ENCODE measurements at places on chromosomes 16 and 17. TPM values are rescaled to one million over a fixed set of nuclear protein-coding genes. Genes with fewer than 3 reads are reported as not detected.

GRCh38 chr16:35565626-35566025 is 2106.2 kb downstream of the TP53TG3F start:
- no peaks in the 10 kb centered on the region for H3K36me3 ChIP-seq
- no peaks in the 10 kb centered on the region for H3K27me3 ChIP-seq
- no peaks in the 10 kb centered on the region for H3K4me1 ChIP-seq
- H3K4me3 ChIP-seq: no peak overlapping the region

DNA sequence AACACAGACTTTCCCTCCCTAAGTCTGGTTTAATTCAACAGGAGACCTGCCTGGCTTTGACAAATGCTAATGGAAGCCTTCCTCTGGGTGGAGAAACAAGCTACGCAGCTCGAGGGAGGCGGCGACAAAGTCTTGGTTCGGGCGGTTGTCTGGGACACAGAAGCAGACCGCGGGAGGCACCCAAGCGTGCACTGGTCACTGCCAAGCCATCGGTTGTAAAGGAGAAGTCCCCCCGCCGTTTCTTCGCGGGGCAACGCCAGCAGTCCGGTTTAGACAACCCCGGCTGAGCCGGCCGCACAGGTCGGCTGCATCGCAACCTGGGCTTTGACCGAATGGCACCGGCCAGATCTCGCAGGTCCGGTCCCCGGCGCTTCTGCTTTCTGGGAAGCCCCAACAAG is 586 bp downstream of the GLYR1 start:
- peaks cover 41% of the 10 kb centered on the region for H3K4me1 ChIP-seq
- peak overlapping the region; percentile 94 for H3K4me3 ChIP-seq
- peaks cover 27% of the 10 kb centered on the region for H3K36me3 ChIP-seq
- H3K27ac ChIP-seq: 0 out of 2 replicates have a peak overlapping the region, but pooled peaks have one; percentile 7
- H3K27me3 ChIP-seq: no peaks in the 10 kb centered on the region

GRCh38 chr16:72532906-72533410 is 361.0 kb upstream of the PMFBP1 start:
- DNase-seq: no peak
- H3K27me3 ChIP-seq: no peaks in the 10 kb centered on the region
- H3K27ac ChIP-seq: no peak overlapping the region

DNA sequence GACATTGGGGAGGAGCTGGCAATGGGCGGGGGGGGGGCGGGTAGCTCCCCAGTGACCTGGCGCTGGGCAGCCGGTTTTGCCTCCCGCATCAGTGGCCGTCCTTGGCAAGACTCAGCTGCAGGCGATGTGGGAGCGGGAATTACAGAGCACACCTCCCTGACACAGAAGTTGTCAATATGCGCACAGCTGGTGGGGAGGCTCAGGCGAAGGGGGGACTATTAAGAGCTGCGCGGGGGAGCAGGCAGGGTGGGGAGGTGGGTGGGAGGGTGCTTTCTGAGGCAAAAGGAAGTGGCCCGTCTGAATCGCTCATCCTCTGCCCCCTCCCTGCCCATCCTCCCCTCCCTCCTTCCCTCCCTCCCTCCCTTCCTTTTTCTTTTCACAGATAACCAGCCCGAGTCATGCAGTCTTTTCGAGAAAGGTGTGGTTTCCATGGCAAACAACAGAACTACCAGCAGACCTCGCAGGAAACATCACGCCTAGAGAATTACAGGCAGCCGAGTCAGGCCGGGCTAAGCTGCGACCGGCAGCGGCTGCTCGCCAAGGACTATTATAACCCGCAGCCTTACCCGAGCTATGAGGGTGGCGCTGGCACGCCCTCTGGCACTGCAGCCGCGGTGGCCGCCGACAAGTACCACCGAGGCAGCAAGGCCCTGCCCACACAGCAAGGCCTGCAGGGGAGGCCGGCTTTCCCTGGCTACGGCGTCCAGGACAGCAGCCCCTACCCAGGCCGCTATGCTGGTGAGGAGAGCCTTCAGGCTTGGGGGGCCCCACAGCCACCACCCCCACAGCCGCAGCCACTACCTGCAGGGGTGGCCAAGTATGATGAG is 44.0 kb downstream of the SREBF1 start:
- H3K27me3 ChIP-seq: no peaks in the 10 kb centered on the region
- no peaks in the 10 kb centered on the region for H3K4me1 ChIP-seq
- no peak overlapping the region for H3K27ac ChIP-seq
- 0 out of 2 replicates have a peak, but pooled peaks cover 4% of the 10 kb centered on the region for H3K36me3 ChIP-seq
- no peak overlapping the region for H3K4me3 ChIP-seq
- DNase-seq: no peak

DNA sequence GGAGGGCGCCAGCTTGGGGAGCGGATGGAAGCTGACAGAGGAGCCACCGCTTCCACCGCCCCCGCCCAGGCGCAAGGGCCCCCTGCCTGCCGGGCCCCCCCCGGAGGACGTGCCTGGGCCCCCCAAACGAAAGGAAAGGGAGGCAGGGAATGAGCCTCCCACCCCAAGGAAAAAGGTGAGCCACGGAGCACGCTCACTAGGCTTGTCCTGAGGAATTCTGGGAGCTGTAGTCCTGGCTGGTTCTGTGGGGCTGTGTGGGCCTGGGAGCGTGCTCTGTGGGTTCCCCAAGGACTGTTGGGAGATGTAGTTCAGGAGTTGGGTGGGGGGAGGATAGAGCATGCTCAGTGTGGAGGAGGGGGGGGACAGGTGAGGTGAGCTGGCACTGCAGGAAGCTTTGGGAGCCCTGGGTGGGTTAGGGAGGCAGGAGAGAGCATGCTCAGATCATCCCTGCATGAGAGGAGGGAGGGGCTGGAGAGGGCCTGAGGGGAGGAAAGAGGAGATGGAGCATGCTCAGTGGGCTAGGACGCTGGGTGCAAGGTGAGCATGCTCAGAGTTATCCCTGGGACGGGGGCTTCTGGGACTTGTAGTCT is 4.5 kb downstream of the FBXL19 start:
- H3K27ac ChIP-seq: no peak overlapping the region
- H3K4me3 ChIP-seq: no peak overlapping the region
- no peaks in the 10 kb centered on the region for H3K27me3 ChIP-seq
- no peaks in the 10 kb centered on the region for H3K4me1 ChIP-seq

DNA sequence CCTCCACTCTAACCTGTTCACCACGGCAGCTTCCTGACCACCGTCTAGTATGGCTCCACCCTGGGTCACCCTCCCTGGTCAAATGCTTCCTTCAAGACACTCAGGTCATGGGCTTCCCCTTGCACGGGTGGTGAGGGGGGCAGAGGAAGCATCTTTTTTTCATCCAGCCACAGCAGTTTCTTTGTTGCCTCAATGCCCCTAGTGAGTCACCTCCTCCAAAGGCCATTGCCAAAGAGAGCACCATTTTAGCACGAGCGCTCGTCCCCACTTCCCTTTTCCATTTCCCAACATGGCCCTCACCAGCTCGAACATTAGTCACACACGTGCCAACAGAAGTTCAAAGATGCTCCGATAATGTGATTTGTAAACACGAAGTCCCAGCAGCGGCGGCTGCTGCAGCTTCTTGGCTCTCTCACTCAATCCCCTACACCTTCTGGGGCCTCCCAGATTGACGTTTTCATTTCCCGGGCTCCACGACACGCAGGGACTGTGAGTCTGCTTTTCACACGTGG is 134.6 kb downstream of the GAS7 start:
- no peak overlapping the region for H3K4me3 ChIP-seq
- peaks cover 62% of the 10 kb centered on the region for H3K27me3 ChIP-seq
- H3K27ac ChIP-seq: no peak overlapping the region
- H3K4me1 ChIP-seq: no peaks in the 10 kb centered on the region

DNA sequence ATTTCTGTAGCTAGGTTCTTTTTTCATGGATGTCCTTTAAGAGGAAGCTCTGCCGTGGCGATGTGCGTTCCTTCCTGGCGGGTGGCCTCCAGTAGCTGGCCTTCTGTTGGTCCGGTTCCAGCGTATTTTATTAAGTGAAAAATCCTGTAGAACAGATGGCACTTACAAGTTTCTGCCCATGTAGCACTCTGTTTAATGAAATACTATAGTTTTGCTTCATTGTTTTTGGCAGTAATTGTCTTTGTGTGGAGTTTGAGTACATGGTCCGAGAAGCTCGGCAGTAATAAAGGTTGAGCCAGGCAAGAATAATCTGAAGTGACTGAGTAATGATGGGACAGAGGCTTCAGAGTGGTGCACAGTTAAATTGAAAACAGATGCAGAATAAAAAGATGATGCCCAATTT is 20.4 kb downstream of the USP10 start:
- no peak for DNase-seq
- H3K4me1 ChIP-seq: peaks cover 26% of the 10 kb centered on the region
- H3K36me3 ChIP-seq: peaks cover 15% of the 10 kb centered on the region
- no peak overlapping the region for H3K4me3 ChIP-seq
- no peak overlapping the region for H3K27ac ChIP-seq

DNA sequence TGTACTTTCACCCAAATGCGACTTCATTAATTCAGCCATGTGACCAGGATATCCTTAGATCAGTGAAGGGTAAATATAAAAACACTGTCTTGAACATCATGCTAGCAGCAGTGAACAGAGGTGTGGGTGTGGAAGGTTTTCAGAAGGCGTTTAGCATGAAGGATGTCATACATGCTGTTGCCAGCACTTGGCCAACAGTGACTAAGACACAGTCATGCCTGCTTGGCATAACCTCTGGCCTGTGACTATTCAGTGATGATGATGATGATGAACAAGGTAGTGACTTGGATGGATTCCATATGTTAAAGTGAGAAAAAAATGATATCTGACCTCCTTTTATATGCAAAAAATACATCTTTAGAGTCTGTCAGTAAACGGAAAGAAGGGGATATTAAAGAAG is 97.9 kb downstream of the MAP2K4 start:
- DNase-seq: no peak
- no peaks in the 10 kb centered on the region for H3K27me3 ChIP-seq
- no peaks in the 10 kb centered on the region for H3K36me3 ChIP-seq
- no peak overlapping the region for H3K27ac ChIP-seq
- no peak overlapping the region for H3K4me3 ChIP-seq

- DNase-seq: no peak
- no peaks in the 10 kb centered on the region for H3K27me3 ChIP-seq
- 0 out of 2 replicates have a peak, but pooled peaks cover 8% of the 10 kb centered on the region for H3K36me3 ChIP-seq
- H3K4me1 ChIP-seq: peaks cover 22% of the 10 kb centered on the region
- no peak overlapping the region for H3K27ac ChIP-seq
These were observed 87.9 kb downstream of the CLEC16A start for GRCh38 chr16:11032000-11032921.

- no peaks in the 10 kb centered on the region for H3K27me3 ChIP-seq
- no peaks in the 10 kb centered on the region for H3K4me1 ChIP-seq
- peaks cover 20% of the 10 kb centered on the region for H3K36me3 ChIP-seq
- H3K27ac ChIP-seq: no peak overlapping the region
These were observed 47.9 kb downstream of the RABEP1 start for GRCh38 chr17:5329784-5330557.

- H3K4me3 ChIP-seq: no peak overlapping the region
- no peak overlapping the region for H3K27ac ChIP-seq
- no peaks in the 10 kb centered on the region for H3K27me3 ChIP-seq
- DNase-seq: no peak
These were observed 13.1 kb upstream of the ZFHX3 start for GRCh38 chr16:73060892-73061490.

DNA sequence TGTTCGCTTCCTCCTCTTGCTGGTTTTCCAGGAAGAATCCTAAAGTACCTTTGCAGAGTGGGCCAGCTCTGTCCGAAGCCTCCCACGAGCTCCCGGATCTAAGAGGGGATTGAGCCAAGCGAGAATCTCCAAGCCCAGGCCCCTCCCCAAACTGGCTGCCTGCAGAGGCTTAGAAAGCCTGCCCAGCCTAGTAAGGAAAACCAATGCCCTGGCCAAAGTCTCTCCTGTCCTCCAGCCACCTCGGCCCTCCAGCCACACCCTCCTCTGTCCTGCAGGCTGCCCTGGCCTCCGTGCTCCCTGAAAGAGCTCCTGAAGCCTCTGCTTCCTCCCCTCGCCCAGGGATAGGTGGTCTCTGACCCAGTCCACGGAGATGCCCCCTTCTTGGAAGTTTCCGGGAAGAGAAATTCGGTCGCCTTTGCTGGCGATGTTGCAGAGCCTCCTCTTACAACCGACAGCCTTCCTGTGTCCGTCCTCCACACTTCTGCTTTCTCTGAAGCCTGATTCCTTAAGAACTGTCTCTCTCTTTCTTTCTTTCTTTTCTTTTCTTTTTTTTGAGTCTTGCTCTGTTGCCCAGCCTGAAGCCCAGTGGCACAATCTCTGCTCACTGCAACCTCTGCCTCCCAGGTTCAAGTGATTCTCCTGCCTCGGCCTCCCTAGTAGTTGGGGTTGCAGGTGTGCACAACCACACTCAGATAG is 54.9 kb upstream of the TOB1 start:
- H3K4me1 ChIP-seq: peaks cover 92% of the 10 kb centered on the region
- H3K4me3 ChIP-seq: no peak overlapping the region
- H3K27me3 ChIP-seq: no peaks in the 10 kb centered on the region
- no peak overlapping the region for H3K27ac ChIP-seq

GRCh38 chr17:82835122-82835521 is 4.7 kb downstream of the ZNF750 start:
- H3K27ac ChIP-seq: no peak overlapping the region
- no peak for DNase-seq
- H3K27me3 ChIP-seq: no peaks in the 10 kb centered on the region
- peaks cover 31% of the 10 kb centered on the region for H3K4me1 ChIP-seq
- H3K4me3 ChIP-seq: no peak overlapping the region
- no peaks in the 10 kb centered on the region for H3K36me3 ChIP-seq

GRCh38 chr17:35073991-35074627 is 10.6 kb upstream of the RFFL start:
- H3K36me3 ChIP-seq: no peaks in the 10 kb centered on the region
- peak; percentile 95 for DNase-seq
- H3K4me3 ChIP-seq: no peak overlapping the region
- no peaks in the 10 kb centered on the region for H3K27me3 ChIP-seq
- H3K27ac ChIP-seq: peak overlapping the region; percentile 45
- H3K4me1 ChIP-seq: peaks cover 40% of the 10 kb centered on the region

GRCh38 chr16:8632675-8633182 is 11.2 kb downstream of the METTL22 start:
- H3K27me3 ChIP-seq: no peaks in the 10 kb centered on the region
- no peak overlapping the region for H3K27ac ChIP-seq
- DNase-seq: no peak
- peaks cover 5% of the 10 kb centered on the region for H3K36me3 ChIP-seq

DNA sequence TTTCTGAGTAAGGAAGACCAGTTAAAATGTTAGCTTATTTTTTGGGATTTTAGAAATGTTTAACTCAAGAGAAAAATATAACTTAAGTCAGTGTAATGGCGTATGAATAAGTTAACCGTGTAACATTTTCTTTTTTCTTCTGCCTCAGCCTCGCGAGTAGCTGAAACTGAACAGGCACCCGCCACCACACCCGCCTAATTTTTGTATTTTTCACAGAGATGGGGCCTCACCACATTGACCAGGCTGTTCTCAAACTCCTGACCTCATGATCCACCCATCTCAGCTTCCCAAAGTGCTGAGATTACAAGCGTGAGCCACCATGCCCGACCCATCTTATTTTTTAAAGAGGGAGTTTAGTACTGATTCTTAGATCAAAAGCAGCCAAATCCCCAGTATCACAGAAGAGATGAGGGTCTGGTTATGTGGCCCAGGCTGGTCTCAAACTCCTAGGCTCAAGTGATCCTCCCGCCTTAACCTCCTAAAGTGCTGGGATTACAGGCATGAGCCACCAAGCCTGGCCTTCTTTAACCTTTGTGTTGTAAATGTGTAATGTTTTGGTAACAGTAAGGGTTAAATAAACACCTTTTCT is 16.8 kb downstream of the PITPNC1 start:
- no peak for DNase-seq
- no peak overlapping the region for H3K4me3 ChIP-seq
- peaks cover 28% of the 10 kb centered on the region for H3K4me1 ChIP-seq

Gene CCL17
- not detected for total RNA-seq

Gene CFAP97D1
- total RNA-seq: not detected

Gene CES1
- 141 TPM for total RNA-seq

Gene SLC5A2
- 0.13 TPM for total RNA-seq

Gene NPIPA1
- total RNA-seq: 109 TPM
